ENCODE measurements at places on chromosomes 12 and 14. TPM values are rescaled to one million over a fixed set of nuclear protein-coding genes. Genes with fewer than 3 reads are reported as not detected.

Gene IL26
- total RNA-seq, result 0.33 TPM

DNA sequence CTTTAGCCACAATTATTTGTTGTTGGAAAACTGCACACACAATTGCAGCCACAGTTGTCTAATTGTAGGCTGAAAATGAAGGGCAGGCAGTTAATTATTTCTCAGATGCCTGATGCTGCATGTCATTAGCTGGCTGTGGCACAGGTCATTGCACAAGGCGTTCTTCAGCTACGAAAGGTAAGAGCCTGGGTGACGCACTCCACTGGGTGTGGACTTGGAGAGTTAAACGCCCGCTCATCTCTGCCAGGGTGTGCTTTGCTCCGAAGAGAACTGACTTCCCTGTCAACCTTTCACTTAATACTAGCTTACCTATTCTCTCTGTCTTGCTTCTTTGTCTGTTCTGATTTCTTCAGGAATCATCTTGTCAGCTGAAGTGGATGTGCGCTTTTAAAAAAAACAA, 91.4 kb upstream of the CPM start:
- DNase-seq, result no peak

Gene MMP17
- total RNA-seq, result not detected

DNA sequence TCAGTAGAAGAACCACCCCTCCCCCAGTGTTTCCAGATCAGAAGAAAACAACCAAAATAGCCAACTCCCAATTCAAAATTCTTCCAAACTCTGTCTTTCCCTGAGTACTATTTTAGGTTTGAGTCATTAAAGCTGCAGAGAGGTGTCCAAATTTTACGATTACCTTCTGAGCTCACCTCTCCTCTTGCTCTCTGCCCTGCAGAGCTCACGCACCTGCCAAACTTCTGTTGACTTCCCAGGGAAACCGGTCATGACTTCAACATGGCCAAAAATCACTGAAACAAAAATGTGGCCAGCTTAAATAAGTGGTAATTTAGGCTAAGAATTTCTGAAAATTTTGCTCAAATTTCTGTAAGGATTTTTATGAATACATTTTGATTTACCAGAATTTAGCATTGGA, 70.9 kb upstream of the OTX2 start:
- DNase-seq, result no peak
